ENCODE measurements at places on chromosomes 16 and 17.
A peak's percentile ranks its signal among the peaks of the same experiment; 100 is the strongest.

DNA sequence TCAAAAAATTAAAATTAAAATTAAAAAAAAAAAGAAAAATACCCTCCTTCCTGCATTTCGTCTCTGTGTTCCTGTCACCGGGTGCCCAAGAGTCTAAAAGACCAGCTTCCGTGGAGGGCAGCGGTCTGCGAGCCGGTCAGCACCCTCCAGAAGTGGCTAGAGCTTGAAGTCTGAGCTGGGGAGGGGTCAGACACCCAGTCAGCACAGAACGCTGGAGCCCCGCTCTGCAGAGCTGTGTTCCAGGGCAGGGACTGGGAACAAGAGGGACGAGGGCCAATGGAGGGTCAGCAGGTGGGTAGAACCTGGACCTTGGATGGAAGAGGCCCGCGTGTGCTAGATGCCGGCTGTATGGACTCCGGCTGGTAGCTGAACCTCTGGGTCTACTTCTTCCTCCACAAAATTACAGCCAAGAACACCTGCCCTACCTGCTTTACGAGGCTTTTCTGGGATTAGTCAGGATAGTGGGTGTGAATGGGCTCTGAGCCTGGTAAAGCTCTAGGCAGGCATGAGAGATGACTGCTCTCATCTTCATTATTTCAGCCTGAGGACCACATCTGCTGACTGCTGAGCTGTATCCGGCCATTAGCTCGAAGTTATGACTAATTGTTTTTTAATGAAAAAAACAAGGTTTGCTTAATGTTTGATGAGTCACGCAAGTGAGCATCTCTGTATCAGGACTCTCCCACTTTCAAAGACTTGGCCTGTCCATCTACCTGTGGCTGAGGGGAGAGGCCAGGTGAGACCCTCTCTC, 5.9 kb downstream of the TRPV1 start:
- DNase-seq, result no peak

DNA sequence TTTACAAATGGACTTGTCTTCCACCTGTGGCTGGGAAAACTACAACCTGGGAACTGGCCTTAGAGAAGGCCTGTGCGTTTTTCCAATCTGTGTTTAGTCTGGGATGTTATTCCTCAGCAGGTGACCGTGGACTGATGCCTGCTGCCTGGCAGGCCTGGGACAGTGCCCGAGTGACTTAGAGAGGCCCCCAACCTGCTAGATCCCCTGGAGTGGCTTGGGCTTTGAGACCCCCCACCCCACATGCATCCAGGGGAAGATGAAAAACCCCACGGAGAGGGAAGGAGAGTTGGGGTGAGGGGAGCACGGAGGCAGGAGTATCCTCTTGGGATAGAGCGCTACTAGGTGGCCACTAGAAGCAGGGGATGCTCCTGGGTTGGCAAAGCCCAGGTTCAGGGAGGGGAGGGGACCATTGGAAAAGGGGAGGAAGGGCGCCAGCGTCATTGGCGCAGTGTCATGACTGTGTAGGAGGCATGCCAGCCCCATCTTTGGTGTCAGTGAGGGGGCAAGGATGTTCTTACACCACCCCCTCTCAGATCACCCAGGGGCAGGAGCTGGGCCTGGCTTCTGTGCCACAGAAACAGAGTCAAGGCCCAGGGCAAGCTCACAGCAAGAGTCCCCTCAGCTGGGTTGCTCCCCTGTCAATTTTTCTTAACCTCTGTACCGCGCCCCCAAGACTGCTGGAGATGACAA, 54.1 kb downstream of the MEAK7 start:
- no peak for DNase-seq

DNA sequence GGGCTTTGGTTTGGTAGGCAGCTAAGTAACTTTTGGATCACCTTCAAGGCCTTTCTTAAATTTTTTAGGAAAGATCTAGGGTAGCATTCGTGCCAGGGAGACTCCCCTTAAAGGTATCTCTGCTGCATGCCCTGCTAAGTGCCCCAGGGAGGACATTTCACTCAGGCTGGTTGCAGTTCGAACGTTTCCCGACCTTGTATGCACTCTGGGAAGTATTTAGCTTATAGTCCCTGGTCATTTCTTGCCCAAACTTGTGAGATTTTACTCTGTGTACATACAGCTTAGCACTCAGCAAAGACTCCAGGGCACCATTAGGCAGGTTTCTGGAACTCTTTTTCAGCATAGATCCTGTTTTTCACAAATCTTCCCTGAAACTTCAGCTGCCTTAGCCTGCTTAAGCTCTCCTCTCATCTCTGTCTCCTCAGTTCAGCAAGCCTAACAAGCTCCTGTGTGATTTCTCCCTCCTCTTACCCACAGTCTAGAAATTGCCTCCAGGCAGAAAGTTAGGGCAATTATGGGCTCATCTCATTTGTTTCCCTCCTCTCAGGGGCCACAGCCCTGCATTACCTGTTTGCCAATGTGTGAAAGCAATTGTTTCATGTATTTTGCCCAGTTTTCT, 84.6 kb downstream of the MRTFB start:
- no peak for DNase-seq

DNA sequence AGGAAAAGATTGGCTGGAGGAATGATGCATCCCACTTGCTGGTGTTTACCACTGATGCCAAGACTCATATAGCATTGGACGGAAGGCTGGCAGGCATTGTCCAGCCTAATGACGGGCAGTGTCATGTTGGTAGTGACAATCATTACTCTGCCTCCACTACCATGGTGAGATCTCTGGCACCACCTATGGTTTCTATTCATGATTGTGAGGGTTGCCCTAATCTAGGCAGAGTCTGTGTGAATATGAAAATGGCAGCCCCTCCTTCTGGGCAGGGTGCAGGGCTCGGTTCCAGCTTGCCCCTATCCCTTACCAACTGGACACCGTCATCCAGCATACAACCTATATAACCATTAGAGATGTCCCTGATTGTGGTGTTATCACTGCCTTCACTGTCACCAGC, 33.4 kb downstream of the ITGB3 start:
- no peak for DNase-seq

GRCh38 chr17:59328601-59329000, 2.9 kb upstream of the YPEL2 start:
- no peak for DNase-seq

DNA sequence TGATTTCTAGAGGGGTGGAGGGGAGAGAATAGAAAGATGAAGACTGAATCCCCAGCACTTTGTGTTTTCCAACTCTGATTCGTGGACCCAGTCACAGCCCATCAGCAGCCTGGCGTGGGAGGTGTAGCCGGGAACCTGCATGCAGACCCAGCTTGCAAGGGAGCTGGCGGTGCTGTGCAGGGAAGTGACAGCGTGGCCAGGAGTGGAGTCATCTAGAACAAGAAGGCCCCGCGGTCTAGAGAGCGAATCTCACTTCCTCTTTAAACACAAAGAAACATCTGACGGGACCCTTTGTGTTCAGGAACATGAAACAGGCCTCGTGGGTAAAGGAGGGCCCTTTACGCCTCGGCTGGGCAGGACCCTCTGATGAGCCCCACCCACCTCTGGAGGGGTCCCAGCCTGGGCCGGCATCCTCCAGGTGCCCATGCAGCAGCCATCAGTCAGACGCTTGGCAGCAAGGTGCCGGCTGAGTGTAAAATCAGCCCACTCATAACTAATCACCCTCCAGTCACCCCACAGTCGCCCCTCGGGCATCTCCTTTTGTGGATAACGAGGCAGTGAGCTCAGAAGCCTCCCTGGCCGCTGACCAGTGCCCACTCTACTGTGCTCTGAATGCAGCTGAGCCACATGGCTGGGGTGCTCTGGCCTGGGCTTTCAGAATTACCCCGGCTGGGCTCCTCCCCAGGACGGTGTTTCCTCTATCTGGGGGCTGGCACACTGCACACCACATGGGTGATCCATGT, 4.4 kb downstream of the SNAI3 start:
- DNase-seq, result no peak

- DNase-seq, result no peak
Measured at GRCh38 chr17:326010-326621, 26.5 kb downstream of the RPH3AL start.

DNA sequence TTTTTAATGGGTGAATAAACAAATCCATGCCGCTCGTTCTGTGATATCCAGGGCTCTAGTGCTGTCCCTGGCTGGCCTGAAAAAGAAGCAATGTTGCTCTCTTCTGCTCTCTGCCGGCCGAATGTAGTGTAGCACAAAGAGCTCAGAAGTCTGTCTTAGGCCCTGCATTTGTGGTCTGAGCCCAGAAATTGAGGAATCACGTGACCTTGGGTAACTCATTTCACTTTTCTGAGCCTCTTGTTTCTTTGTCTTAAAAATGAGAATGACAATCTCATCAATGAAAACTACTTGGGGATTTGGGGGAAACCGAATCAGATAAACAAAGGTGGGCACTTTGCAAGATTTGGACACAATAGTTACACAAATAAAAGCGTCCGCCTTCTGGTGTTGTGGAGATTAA, 381.6 kb upstream of the ASIC2 start:
- DNase-seq, result peak; percentile 84

DNA sequence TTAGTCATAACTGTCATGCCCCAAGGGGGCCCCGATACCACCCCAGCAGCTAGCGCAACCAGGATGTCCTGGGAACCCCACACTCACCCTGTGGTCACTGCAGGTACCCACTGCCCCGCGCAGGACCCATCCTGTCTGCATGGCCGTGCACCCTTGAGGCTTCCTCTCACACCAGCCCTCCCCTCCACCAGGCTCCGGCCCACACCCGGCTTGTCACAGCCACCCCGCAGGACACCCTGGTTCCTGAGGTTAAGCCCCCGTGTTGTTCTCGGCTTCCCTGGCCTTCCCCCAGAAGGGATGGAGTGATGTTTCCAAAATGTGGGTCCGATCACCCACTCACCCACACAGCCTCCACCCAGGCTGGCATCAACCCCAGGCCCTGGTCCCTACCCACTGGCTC, 7.5 kb downstream of the DNASE1L2 start:
- DNase-seq, result no peak

- DNase-seq, result peak; percentile 42
Measured at GRCh38 chr16:525520-526180, 1.9 kb upstream of the CAPN15 start.

- DNase-seq, result no peak
Measured at GRCh38 chr16:73230651-73231050, 182.7 kb upstream of the ZFHX3 start.

- no peak for DNase-seq
Measured at GRCh38 chr16:69941251-69942098, 9.7 kb upstream of the CLEC18A start.

DNA sequence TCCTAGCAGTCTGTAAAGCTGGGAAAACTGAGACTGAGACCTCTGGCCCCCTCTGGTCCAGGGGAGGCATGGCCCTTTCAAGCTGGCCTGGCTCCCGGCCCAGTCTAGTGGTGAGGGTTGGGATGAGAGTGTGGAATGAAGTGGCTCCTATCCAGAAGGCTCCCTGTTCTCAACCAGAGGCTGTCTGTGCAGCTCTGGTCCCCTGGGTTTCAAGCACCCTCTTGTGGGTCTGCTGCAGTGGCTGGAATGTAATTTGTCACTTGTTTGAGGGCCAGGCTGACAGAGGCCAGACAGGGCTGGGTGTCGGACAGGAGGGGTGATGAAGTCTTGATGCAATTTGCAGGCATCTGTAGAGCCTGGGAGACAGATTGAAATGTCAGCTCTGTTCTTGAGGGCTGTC, 22.1 kb upstream of the PHF12 start:
- DNase-seq, result no peak

DNA sequence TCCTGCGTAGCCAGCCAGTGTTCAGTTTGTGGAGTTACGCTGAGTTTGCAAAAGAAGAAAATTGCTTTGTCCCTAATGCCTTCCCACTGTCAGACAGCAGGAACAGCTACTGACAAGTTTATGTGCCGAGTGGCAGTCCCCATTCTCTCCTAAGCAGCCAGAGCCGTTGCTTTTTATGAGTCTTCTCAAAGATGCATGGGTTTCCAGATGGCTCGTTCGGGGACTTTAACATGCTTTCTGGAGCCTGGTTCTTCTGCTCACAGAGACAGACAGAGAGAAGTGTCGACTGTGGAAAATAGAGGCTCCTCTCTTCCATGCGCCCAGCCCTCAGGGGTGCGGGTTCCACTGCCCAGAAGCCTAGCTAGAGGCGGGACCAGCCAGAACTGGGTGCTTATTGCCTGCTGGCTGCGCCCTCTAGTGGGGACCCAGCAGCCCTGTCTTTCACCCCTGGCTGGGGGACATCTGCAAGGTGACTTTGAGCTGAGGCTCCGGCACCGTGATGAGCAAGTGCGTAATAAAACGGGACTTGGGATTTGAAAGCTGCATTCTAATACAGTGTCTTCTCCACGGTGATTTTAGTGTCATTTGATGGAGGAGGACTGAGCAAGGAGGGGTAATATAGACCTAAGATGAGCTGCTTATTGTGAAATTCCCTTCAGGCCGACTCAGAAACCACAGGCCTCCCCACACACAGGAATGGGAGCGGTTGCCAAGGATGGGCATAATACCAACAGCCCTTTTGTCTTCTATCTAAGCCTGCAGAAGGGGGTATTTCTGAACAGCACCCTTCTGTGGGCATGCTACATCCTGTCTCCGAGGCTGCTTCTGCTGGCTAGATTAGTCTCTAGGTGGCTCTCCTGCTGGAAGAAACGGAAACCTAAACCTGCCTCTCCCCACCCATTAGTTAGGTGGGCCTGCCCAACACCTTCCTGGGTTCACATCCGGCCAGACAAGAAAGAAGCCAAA, 73.1 kb downstream of the CCDC182 start:
- DNase-seq, result peak; percentile 88

- no peak for DNase-seq
Measured at GRCh38 chr16:31224092-31224955, 7.4 kb upstream of the PYDC1 start.

- DNase-seq, result no peak
Measured at GRCh38 chr16:87172632-87173031, 144.6 kb downstream of the C16orf95 start.

- no peak for DNase-seq
Measured at GRCh38 chr17:6660805-6661463, 9.4 kb downstream of the C17orf100 start.

DNA sequence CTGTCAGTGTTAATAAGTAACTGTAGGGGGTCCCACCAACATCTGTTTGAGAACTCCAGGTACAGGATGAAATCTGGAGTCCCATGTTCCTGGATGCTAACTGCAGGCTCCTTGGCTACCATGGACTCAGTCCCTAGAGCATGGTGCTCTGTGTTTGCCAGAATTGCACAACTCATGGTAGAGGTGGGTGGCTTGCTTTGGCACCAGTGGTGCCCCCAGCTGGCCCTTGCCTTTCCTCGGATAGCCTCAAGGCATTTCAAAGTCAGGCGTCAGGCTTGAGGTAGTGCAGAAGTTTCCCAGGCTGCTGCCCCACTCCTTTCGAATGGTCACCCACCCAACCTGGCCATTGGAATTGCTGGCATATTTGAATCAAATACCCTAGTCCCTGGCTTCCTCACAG, 179.9 kb downstream of the RBFOX1 start:
- no peak for DNase-seq
